ENCODE measurements at places on chromosomes 11 and 22.
A peak's percentile ranks its signal among the peaks of the same experiment; 100 is the strongest.

DNA sequence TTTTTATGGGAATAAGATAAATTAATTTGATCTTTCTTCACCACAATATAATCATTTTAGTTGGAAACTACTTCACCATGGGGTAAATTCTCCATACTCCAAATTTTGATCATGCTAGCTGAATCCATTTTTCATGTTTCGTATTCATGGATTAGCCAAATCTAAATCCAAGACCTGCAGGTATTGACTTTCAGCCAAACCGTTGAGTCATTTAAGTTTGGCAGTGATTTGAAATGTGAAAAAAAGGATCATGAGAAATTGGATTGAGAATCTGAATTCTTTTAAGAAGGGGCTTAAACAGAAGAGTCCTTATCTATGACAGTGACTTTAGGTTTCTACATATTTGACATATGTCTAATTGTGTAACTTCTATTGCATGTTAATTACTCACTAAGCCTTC, 5.3 kb downstream of the GAS2 start:
- DNase-seq = no peak

- no peak for DNase-seq
Observed at GRCh38 chr11:79406376-79406775, 34.5 kb downstream of the TENM4 start.

GRCh38 chr11:118295815-118296454, 8.6 kb upstream of the CD3E start:
- DNase-seq = no peak

DNA sequence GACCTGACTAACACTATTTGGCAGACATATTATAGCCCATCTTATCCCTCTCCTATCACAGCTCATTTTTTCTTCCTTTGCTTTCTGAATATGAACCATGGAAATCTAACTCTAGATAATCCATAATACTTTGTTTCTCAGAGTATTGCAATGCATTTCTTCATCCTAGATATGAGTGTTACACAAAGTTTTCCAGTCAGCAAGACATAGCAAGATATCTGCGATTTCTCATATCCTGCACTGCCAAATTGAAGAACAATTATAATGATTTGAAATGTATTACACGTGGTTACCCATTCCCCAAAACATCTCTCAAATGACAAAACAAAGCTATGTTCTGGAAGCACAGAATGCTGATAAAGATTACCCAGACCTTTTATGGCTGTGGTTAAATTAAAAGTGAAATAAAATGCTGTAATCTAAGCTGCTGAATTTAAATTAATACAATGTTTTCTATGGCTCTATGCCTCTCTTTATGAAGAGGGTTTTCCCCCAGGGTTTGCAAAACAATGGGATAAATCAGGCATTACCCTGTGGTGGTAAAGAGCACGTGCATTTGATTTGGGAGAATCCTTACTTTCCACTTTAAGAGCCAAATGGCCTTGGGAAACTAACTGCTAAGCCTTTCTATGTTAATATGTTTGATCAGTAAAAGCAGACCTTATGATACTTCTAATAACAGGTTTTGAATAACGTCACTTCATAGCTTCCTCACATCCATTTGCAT, 1291.0 kb upstream of the CNTN5 start:
- no peak for DNase-seq

GRCh38 chr11:125164091-125164421, 495 bp upstream of the PKNOX2 start:
- DNase-seq = no peak

DNA sequence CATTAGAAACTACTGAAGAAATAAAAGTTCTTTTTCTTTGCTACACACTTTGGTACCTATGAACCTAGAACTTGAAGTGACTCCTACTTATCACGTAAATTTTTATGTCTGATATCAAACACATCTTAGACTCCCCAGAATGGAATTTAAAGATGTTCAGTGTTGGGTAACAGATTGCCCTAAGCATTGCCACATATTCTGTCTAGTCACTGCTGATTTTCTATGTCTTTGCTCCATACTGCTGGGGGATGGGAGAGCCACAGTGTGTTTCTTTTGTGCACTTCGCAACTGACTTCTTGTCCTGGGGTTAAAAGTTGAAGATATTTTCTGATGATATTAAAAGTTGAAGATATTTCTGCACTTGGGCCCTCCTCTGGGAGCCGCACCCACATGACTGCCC, 19.4 kb upstream of the MYO18B start:
- no peak for DNase-seq

- no peak for DNase-seq
Observed at GRCh38 chr11:12991426-12991825, 17.7 kb upstream of the RASSF10 start.

GRCh38 chr11:97231231-97231630, 841.4 kb downstream of the JRKL start:
- no peak for DNase-seq

GRCh38 chr22:19891317-19892256, 36.9 kb upstream of the GNB1L start:
- peak; percentile 73 for DNase-seq

DNA sequence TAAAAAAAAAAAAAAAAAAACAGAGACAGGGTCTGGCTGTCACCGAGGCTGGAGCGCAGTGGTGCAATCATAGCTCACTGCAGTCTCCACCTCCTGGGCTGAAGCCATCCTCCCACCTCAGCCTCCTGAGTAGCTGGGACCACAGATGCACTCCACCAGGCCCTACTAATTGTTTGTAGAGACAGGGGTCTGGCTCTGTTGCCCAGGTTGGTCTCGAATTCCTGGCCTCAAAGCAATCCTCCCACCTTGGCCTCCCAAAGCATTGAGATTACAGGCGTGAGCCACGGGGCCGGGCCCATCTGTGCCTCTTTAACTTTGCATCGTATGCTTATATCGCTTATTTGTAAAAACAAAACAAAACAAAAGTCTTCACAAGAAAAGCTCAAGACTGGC, 3.1 kb downstream of the CPT1A start:
- peak; percentile 7 for DNase-seq

DNA sequence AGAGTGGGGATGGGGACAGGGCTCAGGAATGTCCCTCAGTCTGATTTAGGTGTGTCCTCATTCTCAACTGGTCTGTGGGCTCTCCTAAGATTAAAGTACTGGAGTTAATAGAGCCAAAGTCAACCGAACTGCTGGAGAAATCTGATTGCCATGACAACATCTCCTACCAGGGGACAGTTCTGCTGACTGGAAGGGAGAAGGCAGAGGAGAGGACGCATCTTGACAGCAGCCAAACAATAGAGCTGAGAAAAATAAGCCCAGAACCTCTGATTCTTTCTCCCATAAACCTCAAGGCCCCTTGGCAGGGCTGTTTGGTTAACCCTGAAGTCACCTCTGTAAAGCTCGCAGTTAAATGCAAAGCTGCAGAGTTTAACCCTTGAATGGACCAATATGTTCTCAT, 2.8 kb downstream of the KCTD14 start:
- no peak for DNase-seq

DNA sequence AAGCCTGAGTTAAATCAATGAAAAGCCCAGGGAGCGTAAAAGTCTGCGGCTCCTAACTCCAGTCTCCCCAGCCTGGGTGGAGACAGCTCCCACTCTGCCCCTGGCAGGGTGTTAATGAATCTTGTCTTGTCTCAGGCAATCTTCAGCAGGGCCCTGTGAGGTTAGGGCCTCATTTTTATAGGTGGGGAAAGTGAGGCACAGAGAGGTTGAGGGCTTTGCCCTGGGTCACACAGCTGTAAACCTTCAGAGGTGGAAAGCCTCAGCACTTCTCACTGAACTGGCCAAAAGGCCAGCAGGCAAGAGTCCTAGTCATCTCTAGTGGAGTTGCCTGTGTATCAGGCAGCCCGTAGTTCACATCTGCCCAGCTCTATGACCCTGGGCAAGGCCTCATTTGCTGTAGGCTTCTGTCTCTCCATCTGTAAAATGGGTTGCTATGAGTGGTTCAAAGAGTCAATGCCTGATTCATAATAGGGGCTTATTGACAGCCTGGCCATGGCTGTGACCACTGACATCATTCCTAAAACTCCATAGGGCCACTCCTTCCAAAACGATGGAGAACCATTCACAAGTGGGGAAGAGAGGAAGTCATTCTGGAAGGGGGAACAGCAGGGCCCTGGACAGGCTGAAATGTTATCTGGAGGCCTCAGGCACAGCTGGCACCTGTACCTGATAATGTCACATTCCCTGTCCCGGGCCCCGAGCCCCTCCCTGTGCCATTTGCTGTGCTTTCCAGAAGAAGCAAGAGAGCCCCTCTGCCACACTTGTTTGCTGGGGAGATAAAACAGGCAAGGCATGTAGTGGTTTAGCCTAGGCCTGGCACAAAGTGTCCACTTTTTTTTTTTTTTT, 6.0 kb downstream of the CBX7 start:
- DNase-seq = no peak

- no peak for DNase-seq
Observed at GRCh38 chr22:22099833-22100812, 117.5 kb upstream of the TOP3B start.

DNA sequence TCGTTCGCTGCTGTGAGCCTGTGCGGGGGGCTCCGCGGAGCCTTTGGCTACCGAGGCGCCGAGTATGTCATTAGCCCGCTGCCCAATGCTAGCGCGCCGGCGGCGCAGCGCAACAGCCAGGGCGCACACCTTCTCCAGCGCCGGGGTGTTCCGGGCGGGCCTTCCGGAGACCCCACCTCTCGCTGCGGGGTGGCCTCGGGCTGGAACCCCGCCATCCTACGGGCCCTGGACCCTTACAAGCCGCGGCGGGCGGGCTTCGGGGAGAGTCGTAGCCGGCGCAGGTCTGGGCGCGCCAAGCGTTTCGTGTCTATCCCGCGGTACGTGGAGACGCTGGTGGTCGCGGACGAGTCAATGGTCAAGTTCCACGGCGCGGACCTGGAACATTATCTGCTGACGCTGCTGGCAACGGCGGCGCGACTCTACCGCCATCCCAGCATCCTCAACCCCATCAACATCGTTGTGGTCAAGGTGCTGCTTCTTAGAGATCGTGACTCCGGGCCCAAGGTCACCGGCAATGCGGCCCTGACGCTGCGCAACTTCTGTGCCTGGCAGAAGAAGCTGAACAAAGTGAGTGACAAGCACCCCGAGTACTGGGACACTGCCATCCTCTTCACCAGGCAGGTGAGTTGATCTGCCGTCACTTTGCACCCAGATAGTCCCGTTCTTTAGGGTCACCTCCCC, 1.0 kb downstream of the ADAMTS15 start:
- no peak for DNase-seq

- DNase-seq = no peak
Observed at GRCh38 chr11:111414267-111414931, 35.3 kb upstream of the POU2AF1 start.

GRCh38 chr22:36613958-36614357, 85.0 kb upstream of the EIF3D start:
- DNase-seq = no peak

DNA sequence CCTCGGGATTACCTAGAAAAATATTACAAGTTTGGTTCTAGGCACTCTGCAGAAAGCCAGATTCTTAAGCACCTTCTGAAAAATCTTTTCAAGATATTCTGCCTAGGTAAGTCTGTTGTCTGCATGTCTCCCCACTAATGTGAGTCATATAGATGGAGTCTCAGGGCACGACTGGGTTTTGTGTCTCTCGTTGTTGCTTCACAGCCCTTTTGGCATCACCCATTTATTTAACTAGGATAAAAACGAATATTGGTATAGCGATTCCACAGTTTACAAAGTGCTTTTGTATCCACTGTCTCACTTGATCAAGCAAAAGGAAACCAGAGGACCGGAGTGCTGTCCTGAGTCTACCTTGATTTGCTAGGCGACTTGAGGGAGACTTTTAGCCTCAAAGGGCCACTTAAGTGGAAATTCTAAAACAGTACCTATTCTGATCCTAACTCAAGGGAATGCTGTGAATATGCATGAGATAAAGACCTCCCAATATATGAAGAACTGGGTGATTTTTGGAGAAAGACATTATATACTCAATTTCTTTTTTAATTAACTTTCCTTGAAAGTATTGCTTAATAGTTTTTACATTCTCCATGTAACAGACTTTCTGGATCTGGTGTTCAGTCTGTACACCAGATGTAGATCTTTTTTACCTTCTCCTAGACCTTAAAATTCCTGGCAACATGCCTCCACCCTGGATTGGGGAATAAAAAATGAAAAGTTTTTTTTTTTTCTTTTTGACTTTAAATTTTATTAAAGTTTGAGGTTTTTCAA, 590 bp downstream of the NNMT start:
- no peak for DNase-seq

DNA sequence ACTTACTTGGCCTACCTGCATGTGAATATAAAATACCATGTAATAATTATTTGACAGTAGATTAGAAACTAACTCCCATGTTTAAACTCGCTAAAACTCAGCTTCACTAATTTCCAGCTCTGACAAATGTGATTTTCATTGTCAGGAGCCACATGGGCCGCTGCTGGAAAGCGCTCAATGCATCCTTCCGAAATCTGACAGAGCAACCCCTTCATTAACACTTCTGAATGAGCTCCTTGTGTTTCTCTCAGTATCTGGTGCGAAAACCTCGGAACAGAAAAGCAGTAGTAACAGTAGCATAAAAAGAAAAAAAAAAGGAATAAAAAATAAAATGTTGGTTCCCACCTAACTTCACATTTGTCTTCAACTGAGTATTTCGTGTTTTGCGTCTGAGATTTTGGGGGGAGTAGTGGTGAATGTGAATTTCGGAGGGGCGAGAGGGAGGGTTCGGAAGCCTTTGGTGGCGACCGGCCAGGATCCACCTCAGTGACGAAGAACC, 710 bp downstream of the MTCH2 start:
- no peak for DNase-seq

DNA sequence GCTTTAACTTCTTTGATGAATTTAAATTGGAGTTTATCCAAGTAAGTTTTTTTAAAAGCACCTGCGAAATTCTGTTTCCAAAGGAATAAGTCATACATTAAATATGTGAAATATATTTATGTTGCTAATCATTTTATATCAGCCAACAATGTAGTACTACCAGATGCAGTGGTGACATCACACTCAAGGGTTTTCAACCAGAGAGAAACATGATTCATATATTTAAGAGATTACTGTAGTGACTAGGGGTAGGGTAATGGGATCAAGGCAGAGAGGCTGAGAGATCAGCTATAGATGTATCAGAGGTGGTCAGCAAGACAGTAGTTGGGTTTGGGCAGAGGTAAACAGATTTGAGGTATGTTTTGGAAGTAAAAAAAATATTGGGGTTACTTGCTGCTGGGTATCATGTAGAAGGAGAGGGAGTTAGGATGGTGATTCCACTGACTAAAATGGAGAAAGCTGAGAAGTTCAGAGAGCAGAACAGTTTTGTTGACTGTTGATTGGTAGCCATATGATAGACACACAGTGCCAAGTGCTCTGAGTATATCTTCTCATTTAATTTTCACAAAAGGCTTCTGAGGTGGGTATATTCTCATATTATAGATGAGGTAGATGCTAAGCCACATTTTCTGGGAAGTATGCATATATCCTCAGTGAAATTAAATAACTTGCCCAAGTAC, 39.4 kb downstream of the CEP57 start:
- no peak for DNase-seq

DNA sequence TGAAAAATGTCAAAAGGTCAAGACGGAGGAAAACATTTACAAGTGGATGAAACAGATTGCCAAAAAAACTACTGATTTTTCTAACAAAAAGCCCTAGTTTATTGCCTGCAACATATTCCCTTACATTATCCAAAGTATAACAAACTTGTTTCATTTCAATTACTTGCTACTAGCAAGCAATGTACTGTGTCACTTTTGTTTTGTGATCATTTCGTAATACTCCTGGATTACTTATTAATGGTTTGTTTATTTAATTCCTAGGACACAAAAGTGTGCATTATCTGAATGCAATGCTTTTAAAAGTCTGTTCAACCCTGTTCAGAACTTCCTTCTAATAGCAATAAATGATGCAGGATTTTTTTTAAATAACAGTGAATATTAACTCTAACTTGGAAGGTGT, 50.9 kb downstream of the CCDC34 start:
- no peak for DNase-seq

GRCh38 chr11:113203141-113203753, 111.1 kb upstream of the TTC12 start:
- no peak for DNase-seq

GRCh38 chr22:40468616-40469015, 98.2 kb downstream of the SGSM3 start:
- DNase-seq = no peak
